Lower lobe of right lung (tissue), 2 donors: ENCODE measurements at places on chromosomes 7 and 10.

- no peak for DNase-seq
These were observed 79.1 kb downstream of the RAMP3 start for GRCh38 chr7:45236666-45237065.

- no peak for DNase-seq
These were observed 229.8 kb downstream of the FGFR2 start for GRCh38 chr10:121368347-121369025.

- DNase-seq, result no peak
These were observed 48.1 kb downstream of the WIPF3 start for GRCh38 chr7:29854257-29854938.

- no peak for DNase-seq
These were observed 612.6 kb upstream of the FOXK1 start for GRCh38 chr7:4069268-4070095.

DNA sequence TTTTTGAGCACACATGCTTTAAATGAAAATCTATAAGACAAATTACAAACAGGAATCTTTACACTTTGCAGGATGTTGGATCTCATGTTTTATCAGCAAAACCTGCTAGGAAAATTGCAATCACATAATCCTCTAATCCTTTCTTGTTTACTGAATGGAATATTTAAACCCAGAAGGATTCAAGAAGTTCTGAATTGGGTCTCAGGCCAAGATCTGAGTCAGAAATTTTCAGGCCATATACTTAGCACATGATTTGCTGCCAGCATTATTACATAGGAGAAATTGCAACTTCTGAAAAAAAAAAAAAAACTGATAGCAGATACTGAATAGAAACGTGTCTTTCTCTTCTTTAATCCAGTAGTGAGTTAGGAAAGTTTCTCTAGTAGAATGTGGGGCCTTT lies 1005.3 kb upstream of the POT1 start:
- no peak for DNase-seq

GRCh38 chr10:102581981-102582580 lies 62.2 kb upstream of the TRIM8 start:
- no peak for DNase-seq

DNA sequence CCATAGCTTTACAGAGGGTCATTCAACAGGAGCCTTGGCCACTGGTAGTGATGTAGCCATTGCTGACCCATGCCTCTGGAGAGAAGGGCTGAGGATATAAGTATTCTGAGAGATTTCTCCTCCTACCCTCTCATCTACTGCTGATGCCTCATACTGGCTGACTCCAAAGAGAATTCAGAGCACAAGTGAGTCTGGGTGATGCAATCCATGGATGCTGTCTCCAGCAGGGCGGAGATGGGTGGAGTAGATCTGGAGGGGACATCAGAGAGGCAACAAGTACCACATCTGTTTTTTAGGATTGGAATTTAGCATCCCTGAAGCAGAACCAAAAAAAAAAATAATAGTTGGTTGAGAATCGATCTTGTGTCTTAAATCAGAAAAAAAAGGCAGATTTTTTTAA lies 705.7 kb upstream of the CELF2 start:
- DNase-seq, result no peak
